Thymus (tissue), 14 donors: ENCODE measurements at places on chromosomes 2 and 18. TPM values are rescaled to one million over a fixed set of nuclear protein-coding genes. Genes with fewer than 3 reads are reported as not detected.

DNA sequence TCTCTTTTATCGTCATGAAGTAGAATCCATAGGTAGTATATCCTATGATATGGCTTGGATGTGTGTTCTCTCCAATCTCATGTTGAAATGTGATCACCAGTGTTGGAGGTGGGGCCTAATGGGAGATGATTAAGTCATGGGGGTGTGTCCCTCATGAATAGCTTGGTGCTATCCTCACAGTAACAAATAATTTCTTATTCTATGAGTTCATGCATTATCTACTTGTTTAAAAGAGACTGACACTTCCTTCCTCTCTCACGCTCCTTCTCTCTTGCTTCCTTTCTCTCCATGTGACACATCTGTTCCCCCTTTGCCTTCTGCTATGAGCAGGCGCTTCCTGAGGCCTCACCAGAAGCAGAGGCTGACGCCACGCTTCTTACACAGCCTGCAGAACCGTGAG lies 165.6 kb downstream of the MREG start:
- H3K4me1 ChIP-seq, result no peaks in the 10 kb centered on the region
- no peaks in the 10 kb centered on the region for H3K36me3 ChIP-seq
- no peak overlapping the region for H3K4me3 ChIP-seq
- DNase-seq, result no peak
- H3K27me3 ChIP-seq, result no peaks in the 10 kb centered on the region

DNA sequence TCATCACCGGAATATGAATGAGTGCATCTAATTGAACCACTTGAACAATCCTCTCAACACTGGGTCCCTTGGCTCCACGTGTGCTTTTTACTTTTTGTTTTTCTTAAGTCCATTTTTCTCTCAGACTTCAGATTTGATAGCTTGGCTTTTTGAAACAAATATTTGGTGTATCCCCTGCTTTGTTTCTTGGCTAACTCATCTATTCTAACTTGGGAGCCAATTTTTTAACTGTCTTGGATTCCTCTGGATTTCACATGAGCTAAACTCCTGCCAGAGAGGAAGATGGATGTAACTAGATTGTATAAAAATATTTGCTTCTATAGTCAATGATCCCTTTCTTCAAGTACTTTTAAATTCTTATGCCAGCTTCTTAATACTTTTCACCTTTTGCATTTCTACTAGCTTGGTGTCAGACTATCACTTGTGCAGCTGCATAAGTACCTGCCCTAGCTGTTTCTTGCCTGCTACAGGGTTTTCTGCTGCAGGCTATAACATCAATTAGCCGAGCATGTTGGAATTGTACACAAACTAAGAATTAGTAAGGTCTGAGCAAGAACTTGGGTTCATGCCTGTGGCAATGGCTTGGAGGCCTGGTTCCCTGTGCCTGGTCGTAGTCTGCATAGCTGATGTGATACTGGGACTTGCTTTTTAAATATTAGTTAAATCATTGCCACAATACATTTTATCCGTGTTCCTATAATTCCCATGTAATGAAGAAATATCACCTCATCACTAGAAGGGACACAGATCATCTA lies 281.5 kb downstream of the EN1 start:
- no peak overlapping the region for H3K27ac ChIP-seq
- H3K36me3 ChIP-seq, result no peaks in the 10 kb centered on the region
- H3K4me3 ChIP-seq, result no peak overlapping the region
- H3K27me3 ChIP-seq, result no peaks in the 10 kb centered on the region
- DNase-seq, result no peak
- H3K4me1 ChIP-seq, result no peaks in the 10 kb centered on the region

GRCh38 chr2:33680644-33681363 lies 81.7 kb upstream of the FAM98A start:
- no peak overlapping the region for H3K4me3 ChIP-seq
- no peak overlapping the region for H3K27ac ChIP-seq
- no peaks in the 10 kb centered on the region for H3K27me3 ChIP-seq
- no peak for DNase-seq

DNA sequence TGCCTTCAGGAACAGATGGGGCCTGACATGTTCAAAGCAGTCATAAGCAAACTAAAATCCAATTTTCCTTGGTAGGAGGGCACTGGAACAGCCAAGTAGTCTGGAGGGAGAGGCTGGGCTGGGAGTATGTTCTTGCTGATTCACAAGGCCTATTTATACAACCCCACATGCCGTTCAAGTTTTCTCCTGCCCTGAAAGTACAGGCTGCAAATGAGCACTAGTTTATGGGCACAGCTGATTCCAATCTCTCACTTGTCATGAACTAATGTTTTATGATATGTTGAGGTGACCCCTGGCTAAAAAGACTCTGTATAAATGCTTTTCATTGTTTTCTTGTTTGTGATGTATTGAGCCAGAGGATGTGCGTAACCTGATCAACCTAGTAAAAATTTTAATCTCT lies 183.4 kb upstream of the SRD5A2 start:
- no peaks in the 10 kb centered on the region for H3K27me3 ChIP-seq
- H3K4me1 ChIP-seq, result no peaks in the 10 kb centered on the region
- no peaks in the 10 kb centered on the region for H3K36me3 ChIP-seq
- no peak overlapping the region for H3K27ac ChIP-seq
- no peak for DNase-seq

- no peaks in the 10 kb centered on the region for H3K36me3 ChIP-seq
- H3K4me3 ChIP-seq, result peak overlapping the region; percentile 85
- H3K4me1 ChIP-seq, result peaks cover 38% of the 10 kb centered on the region
Observed at GRCh38 chr2:238425979-238426567, 654 bp upstream of the ASB1 start.

DNA sequence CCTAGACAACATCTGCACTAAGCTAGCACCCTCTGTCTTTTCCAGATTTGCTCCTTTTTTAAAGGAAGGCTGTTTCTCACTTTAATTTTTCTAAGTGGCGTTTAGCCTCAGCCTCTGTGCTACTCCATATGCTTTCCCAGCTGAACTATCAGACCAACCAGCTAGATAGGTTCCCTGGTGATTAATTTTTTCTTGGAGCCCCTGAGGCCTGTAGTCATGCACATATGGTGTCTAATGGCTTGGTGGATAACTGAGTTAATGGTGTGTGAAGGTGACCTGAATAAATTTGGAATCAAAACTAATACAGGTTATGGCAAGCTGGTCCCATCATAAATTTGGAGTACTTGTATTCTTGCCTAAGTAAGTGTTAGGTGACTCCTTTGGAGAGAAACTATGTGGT lies 135.5 kb downstream of the MGAT5 start:
- H3K4me3 ChIP-seq, result no peak overlapping the region
- no peaks in the 10 kb centered on the region for H3K36me3 ChIP-seq
- no peaks in the 10 kb centered on the region for H3K27me3 ChIP-seq
- DNase-seq, result no peak
- H3K27ac ChIP-seq, result no peak overlapping the region
- H3K4me1 ChIP-seq, result peaks cover 8% of the 10 kb centered on the region

- H3K27me3 ChIP-seq, result no peaks in the 10 kb centered on the region
- no peaks in the 10 kb centered on the region for H3K4me1 ChIP-seq
- no peak for DNase-seq
- H3K4me3 ChIP-seq, result no peak overlapping the region
Observed at GRCh38 chr18:44536619-44537018, 144.1 kb upstream of the SETBP1 start.

GRCh38 chr18:58348517-58348916 lies 280.4 kb downstream of the ALPK2 start:
- H3K4me3 ChIP-seq, result no peak overlapping the region

GRCh38 chr2:227325839-227326195 lies 766 bp downstream of the MFF start:
- H3K27me3 ChIP-seq, result no peaks in the 10 kb centered on the region
- peak; percentile 9 for DNase-seq
- H3K4me3 ChIP-seq, result peak overlapping the region; percentile 90
- H3K27ac ChIP-seq, result peak overlapping the region; percentile 72
- peaks cover 5% of the 10 kb centered on the region for H3K36me3 ChIP-seq
- peaks cover 13% of the 10 kb centered on the region for H3K4me1 ChIP-seq

GRCh38 chr2:140353541-140353940 lies 1573.4 kb upstream of the NXPH2 start:
- H3K4me1 ChIP-seq, result no peaks in the 10 kb centered on the region
- H3K27ac ChIP-seq, result no peak overlapping the region
- no peak overlapping the region for H3K4me3 ChIP-seq

GRCh38 chr2:121707344-121707919 lies 29.2 kb downstream of the NIFK start:
- H3K4me3 ChIP-seq, result no peak overlapping the region
- no peaks in the 10 kb centered on the region for H3K36me3 ChIP-seq
- H3K27ac ChIP-seq, result no peak overlapping the region
- no peaks in the 10 kb centered on the region for H3K27me3 ChIP-seq
- H3K4me1 ChIP-seq, result no peaks in the 10 kb centered on the region

DNA sequence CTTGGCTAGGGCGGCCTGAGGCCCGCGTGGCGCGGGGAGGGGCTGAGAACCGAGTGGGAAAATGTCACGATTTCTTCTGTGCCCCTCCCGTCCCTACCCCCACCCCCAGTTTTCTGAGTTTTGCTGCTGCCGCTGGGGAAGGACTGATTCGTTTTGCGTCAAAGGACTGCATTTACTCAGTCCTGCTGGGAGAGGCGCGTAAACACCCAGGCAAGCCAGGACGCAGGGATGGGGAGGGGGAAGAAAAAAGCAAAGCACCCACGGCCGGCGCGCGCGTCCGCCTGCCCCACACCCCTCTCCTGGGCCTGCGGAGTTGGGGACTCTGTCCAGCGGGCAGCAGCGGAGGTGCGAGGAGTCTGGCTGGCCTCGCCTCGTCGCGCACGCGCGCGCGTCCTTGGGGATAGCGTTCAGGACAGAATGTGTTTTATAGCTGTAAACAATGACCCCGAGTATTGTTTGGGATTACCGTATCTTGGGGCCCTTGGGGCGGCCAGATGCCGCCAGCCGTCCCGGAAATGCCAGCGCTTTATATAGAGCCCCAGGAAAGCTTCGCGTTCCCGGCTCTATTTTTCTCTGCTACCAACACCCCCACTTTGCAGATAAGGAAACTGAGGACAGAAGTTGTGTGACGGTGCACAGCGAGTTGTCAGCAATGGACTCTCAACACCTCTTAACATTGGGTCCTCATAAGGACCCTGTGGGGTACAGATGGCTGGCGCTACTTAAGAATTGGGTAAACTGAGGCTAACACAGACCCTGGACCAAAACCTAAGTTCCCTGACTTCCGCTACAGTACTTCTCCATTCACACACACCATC lies 1.7 kb upstream of the FOSL2 start:
- H3K36me3 ChIP-seq, result no peaks in the 10 kb centered on the region
- DNase-seq, result no peak
- H3K4me3 ChIP-seq, result peak overlapping the region; percentile 54
- H3K27ac ChIP-seq, result peak overlapping the region; percentile 82

DNA sequence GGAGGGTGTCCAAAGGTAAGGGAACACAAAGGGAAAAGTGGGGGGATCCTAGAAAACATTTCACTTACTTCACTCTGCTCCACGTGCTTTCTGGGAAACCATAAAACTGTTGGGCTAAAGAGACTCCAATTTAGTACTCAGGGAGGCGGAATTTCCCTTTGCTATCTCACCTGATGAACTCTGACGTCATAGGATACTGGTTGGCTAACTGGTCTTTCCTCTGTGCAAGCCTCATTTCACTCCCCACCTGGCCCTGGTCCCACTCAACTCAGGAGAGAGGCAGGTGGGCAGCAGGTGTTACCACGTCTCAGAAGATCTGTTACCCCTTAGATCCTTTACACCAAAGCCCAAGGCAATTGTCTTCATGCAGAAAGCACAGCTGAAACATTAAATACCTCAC lies 51.8 kb upstream of the PMAIP1 start:
- H3K4me1 ChIP-seq, result no peaks in the 10 kb centered on the region
- DNase-seq, result no peak
- no peak overlapping the region for H3K4me3 ChIP-seq
- H3K27ac ChIP-seq, result no peak overlapping the region

GRCh38 chr2:55302241-55302640 lies 33.2 kb upstream of the MTIF2 start:
- DNase-seq, result no peak
- H3K27me3 ChIP-seq, result no peaks in the 10 kb centered on the region
- no peaks in the 10 kb centered on the region for H3K4me1 ChIP-seq
- H3K27ac ChIP-seq, result no peak overlapping the region
- peaks cover 10% of the 10 kb centered on the region for H3K36me3 ChIP-seq

GRCh38 chr2:25711675-25712354 lies 38.4 kb upstream of the DTNB start:
- H3K4me1 ChIP-seq, result peaks cover 2% of the 10 kb centered on the region
- H3K27me3 ChIP-seq, result no peaks in the 10 kb centered on the region
- H3K27ac ChIP-seq, result no peak overlapping the region
- DNase-seq, result no peak

DNA sequence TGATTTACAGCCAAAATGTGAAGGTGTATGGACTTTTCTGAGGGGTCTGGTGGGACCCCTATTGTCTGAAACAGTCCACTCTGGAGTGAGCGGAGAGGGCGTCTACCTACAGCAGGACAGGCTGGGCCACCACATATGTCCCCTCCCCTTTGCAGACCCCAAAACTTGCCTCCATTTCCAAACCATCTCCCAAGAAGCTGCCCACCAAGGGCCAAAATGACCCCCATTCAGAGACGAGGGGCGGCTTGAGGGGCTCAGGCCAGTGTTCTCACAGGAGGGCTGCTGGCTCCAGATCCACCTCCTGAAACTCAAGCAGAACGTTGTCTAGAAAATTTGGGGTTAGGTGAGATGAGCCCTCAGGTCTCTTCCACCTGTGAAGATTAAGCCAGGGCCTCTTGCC lies 161.1 kb upstream of the SALL3 start:
- H3K36me3 ChIP-seq, result no peaks in the 10 kb centered on the region
- no peaks in the 10 kb centered on the region for H3K4me1 ChIP-seq
- DNase-seq, result no peak
- no peak overlapping the region for H3K4me3 ChIP-seq
- peaks cover 15% of the 10 kb centered on the region for H3K27me3 ChIP-seq

DNA sequence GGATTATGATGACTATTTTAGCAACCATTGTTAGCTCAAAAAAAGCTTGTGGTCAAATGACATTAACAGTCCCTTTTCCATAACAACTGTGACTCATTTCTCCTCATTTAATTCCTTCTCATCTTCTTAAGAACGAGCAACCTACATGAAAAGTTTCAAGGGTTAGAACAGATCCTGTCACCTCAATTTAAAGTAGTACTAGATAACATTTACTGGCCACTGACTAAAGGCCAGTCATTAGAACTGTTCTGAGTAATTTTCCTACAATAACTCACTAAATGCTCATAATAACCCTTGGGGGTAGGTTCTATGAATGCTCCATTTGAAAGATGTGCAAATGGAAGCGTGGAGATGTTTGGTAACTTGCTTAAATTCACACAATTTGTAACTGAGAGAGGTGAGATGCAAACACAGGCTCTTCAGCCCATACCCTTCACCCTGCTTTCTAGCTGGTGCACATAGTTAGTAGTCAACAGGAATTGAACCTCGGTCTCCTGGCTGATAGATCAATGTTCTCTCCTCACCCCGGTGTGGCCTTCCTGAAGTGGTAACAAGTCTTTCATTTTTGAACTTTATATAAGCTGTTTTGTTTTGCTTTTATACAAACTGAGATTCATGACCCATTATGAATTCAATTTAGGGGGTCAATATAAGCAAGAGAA lies 212.5 kb downstream of the SETBP1 start:
- DNase-seq, result no peak
- no peaks in the 10 kb centered on the region for H3K4me1 ChIP-seq
- no peaks in the 10 kb centered on the region for H3K36me3 ChIP-seq
- H3K27ac ChIP-seq, result no peak overlapping the region
- H3K27me3 ChIP-seq, result no peaks in the 10 kb centered on the region
- no peak overlapping the region for H3K4me3 ChIP-seq

GRCh38 chr2:163123526-163123925 lies 285.0 kb upstream of the KCNH7 start:
- H3K27me3 ChIP-seq, result no peaks in the 10 kb centered on the region
- no peak for DNase-seq
- H3K27ac ChIP-seq, result no peak overlapping the region
- no peak overlapping the region for H3K4me3 ChIP-seq
- H3K36me3 ChIP-seq, result no peaks in the 10 kb centered on the region

CXCR2 gene
- 0.38 TPM for total RNA-seq

ST6GAL2 gene
- total RNA-seq, result 0.94 TPM

C2orf80 gene
- not detected for total RNA-seq

CDK15 gene
- 0.19 TPM for total RNA-seq

LRRC30 gene
- total RNA-seq, result 0.14 TPM

KIAA2012 gene
- 0.19 TPM for total RNA-seq

ATP8B1 gene
- 3.0 TPM for total RNA-seq
